ENCODE measurements at places on chromosomes 12 and 14. TPM values are rescaled to one million over a fixed set of nuclear protein-coding genes. Genes with fewer than 3 reads are reported as not detected.

The MGP gene
- 369 TPM for total RNA-seq

The ADAM20 gene
- total RNA-seq: 0.35 TPM

DNA sequence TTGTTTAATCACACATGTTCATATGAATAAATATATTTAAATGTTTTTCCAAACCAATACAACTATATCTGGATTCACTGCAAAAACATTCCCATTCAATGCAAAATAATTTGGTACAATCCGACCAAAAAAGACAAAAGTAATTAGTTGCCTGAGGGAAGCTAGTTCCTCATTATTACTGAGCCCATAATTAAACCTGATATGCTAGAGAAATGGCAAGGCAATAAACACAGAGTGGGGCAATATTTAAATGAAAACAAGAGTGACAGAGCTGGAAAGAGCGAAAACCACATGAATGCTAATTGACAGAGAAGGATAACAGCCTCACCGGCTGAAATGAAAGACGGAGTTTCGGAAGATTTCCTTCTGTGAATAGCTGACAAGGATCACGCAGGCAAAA is 82.6 kb downstream of the TMCC3 start:
- DNase-seq: no peak

GRCh38 chr12:92821142-92821541 is 108.0 kb downstream of the EEA1 start:
- DNase-seq: no peak

DNA sequence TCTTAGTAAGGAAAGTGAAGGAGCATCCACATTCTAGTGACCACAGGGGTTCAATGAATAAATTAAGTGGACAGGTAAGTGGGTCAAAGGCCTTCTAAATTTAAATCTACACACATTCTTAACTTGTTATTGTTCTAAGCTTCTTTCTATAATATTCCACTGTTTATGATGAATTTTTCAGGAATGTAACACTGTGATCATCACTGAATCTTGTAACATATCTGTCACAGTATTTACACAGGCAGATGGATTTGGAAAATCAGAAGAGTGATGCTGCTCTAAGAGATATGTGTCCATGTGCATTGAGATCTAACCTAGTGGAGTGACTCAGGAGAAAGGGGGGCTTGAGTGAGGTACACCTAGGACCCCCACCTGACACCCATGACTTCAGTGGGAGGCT is 115.4 kb upstream of the OVCH1 start:
- no peak for DNase-seq

GRCh38 chr14:71141701-71142374 is 234.6 kb downstream of the PCNX1 start:
- no peak for DNase-seq

The RNASE3 gene
- total RNA-seq: not detected

DNA sequence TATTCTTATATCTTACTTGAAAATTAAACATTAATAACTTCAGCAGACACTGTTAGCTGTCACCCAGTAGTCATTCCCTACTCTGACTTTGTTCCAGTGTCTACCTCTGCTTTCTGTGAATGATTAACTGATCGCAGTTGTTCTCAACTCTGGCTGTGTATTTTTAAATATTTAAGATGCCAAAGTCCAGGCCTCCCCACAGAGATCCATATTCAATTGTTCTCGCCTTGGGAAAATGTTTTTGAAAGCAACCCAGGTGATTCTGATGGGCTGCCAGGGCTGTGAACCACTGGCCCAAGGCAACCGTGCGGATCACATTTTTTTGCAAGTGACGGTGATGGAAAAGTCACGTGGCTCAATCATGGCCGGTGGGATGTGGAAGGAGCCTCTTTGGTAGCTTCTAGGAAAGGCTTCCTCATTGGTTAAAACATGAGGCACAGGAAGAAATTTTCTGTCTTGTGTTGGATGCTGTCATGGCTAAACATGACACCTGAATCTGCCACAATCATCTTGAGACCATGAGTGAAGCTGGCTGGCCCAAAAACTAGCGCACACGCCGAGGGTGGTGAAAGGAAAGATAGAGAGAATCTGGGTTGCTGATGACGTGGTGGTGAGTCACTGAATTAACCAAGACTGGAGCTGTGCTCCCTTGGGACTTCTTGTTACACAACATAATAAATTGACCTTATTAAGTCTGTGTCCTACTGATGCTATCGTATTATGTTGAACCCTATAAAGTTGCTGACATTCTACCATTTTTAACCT is 37.2 kb downstream of the RDH12 start:
- no peak for DNase-seq

DNA sequence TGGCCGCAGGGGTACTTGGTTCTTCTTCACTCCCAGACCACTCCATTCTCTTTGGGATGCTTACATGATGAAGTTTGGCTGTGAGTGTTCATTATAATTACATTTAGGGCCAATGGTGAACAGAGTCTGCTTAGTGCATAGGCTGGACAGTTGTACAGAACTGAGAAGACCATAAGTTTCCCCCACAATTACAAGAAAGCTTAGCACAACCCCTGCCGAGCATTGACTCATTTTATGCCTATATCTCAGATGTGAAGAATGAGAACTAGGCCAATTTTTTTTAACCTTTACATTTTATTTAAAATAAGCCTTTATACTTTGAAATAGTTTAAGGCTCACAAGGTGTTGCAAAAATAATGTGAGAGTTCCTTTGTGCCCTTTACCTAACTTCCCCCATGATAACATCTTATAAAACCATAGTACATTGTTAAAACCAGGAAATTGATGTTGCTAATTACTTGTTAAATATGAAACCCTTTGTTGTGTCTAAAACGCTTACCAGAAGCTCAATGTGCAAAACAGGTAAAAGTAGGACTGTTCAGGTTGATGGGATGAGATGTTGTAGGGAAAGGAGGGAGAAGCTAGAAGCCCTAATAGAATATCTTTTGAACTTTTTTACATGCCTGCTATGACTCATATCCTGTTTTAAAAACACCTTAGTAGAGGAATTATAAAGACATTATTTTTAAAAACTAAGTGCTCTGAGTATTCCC is 47.2 kb downstream of the ALDH1L2 start:
- no peak for DNase-seq

The FKBP4 gene
- 64.1 TPM for total RNA-seq

DNA sequence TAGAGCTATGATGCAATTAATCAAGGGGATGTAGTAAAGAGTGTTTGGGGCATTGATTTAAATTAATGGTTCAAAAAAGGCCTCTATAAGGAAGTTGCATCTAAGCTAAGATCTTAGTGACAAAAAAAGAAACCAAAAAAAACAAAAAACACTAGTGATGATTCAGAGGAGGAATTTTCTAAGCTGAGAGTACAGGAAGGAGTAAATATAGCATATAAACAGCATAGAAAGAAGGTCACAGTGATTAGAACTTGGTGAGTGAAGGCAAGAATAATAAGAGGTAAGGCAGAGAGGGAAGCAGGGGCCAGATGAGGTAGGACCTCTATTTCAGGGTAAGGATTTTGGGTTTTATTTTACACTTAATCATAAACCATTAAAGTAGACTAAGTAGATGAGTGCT is 48.0 kb upstream of the PDZRN4 start:
- no peak for DNase-seq

The CMKLR1 gene
- 10.6 TPM for total RNA-seq

Data from Right ventricle myocardium inferior (tissue), 1 donor.